Stimulated activated CD4-positive, alpha-beta T cell treated with anti-CD3 and anti-CD28 coated beads, TNF-alpha, amount 100 ng/mL, for 1 hour (primary cell): ENCODE measurements at places on chromosomes 12 and 14.

DNA sequence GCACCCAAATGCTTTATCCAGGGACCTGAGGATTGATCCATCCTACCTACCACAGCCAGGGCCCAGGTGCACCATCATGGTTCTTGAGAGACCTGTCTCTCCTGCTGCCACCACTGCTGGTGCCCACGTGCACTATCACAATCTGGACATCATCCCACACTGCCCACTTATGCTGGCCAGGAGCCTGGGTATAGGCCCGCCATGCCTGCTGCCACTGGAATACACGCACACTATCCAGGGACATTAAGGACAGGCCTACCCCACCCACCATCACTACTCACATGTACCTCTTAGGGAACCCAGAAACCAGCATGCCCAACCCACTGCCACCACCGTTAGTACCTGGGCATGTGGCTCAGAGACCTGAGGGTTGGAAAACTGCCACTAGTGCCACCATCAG, 207.7 kb downstream of the NELL2 start:
- DNase-seq = no peak

GRCh38 chr12:2876431-2877046, 435 bp downstream of the FOXM1 start:
- DNase-seq = no peak

- DNase-seq = no peak
Observed at GRCh38 chr12:42510823-42511222, 78.7 kb downstream of the PRICKLE1 start.

- no peak for DNase-seq
Observed at GRCh38 chr14:37864128-37864527, 268.7 kb downstream of the TTC6 start.

DNA sequence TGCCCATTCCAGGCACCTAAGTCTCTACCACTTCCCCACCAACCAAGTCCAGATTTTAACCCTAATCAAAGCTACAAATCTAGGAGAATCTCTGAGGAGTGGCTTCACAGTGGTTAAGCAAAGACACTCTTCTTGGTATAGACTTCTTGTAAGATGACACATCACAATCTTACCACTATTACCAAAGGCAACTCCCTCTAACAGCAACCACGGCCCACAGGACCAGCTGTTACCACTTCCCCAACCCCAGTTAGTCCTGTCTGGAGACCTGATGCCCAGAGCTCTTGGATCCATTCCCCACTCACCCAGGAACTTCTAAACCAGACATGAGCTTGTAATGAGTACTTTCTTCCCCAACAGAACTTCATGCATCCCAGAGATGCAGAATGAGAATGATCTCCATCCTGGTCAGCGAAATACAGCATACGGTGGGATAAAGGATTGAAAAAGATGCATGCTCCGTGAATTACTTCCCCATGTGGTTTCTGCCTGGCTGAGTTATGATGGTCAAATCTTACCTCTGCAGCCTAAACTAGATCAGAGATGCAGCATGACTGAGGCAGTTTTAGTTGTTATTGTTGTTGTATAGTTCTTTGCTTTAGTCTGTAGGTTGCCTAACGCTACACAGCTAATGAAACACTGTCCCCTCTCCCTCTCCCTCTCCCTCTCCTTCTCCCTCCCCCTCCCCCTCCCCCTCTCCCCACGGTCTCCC, 87.7 kb upstream of the FOXN3 start:
- DNase-seq = no peak

DNA sequence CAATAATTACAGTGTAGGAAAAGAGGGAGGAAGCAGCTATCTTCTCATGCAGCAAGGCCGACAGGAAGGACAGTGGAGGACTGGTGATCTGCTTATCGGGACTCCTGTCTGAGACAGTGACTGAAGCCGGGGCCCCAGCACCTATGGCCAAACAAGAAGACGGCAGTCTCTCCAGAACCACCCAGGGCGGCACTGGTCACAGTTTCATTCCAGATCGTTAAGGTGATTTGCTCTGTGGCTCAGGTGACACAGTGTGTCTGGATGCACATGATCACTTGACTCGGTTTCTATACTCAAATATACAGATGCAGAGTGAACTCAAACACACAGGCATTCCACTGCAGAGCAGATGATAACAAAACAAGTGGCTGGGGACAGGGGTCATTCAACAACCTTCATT, 52.1 kb upstream of the CORO1C start:
- DNase-seq = no peak

DNA sequence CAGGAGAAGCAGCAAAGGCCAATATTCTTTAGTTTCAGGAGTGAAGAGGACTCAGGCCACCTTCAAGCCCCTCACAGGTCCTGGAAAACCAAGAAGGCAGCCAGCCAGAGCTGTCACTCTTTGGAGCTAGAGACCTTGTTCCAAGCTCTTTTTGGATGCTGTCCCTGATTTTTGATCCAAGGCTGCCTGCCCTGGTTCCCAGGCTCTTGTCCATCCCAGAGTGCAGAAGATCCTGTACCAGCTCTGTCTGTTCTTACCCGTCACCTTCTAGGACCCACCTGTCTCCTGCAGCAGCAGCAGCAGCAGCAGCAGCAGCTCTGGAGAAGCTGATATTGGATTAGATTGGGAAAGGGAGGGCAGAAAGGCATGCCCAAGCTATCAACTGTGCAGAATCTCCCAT, 157.1 kb upstream of the NEDD1 start:
- DNase-seq = no peak

GRCh38 chr12:47560415-47560814, 145.4 kb downstream of the RPAP3 start:
- DNase-seq = no peak

GRCh38 chr12:123062681-123063486, 82.4 kb downstream of the ARL6IP4 start:
- DNase-seq = no peak

GRCh38 chr14:22271838-22272799, 316.9 kb downstream of the DAD1 start:
- no peak for DNase-seq

GRCh38 chr12:71161591-71161990, 3.8 kb upstream of the TSPAN8 start:
- DNase-seq = no peak

- DNase-seq = no peak
Observed at GRCh38 chr14:20644520-20644919, 3.0 kb upstream of the OR6S1 start.

DNA sequence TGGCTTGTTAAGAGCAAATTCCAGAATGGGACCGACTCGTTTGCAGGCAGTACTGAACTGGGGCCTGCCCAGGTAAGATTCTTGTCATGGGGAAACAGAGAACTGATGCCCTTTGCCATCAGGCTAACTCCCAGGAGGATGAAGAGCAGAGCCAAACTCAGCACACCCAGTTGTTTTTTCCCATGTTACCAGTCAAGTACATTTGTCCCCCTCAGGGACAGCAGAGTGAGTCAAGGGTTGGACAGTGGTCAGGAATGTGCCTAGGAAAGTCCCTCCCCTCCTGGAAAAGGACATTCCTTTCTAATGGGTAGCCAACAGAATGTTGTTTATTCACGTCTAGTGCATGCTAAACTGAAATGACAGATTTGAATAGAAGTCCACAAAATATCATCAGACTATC, 1.6 kb downstream of the ART4 start:
- no peak for DNase-seq

GRCh38 chr14:85466678-85467077, 63.3 kb upstream of the FLRT2 start:
- no peak for DNase-seq
